Retina (tissue), 1 donor: ENCODE measurements at places on chromosomes 16 and 17.
A peak's percentile ranks its signal among the peaks of the same experiment; 100 is the strongest.

GRCh38 chr16:47854737-47855136 lies 301.1 kb downstream of the ABCC12 start:
- no peak for DNase-seq

- no peak for DNase-seq
Observed at GRCh38 chr17:6358131-6358530, 76.8 kb downstream of the AIPL1 start.

DNA sequence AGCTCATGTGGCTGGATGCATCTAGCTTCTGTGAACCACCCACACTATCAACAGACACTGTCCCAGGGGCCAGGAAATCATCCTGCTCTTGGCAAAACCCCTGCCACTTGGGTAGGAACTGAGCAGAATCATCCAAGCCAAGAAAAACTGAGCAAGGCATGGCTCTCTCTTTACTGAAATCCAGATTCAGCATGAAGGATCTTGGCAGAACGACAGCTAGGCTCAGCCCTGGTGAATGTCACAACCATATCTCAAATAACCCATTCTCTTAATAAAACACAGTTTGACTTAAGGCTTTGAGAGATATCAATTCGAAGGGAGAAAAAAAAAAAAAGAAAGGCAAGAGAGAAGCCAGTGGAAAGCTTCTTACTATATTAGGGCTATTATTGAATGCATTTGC lies 72.2 kb downstream of the MAF start:
- no peak for DNase-seq

GRCh38 chr16:77452243-77452642 lies 17.4 kb upstream of the ADAMTS18 start:
- DNase-seq, result no peak

- no peak for DNase-seq
Observed at GRCh38 chr16:53757971-53758609, 54.1 kb downstream of the FTO start.

DNA sequence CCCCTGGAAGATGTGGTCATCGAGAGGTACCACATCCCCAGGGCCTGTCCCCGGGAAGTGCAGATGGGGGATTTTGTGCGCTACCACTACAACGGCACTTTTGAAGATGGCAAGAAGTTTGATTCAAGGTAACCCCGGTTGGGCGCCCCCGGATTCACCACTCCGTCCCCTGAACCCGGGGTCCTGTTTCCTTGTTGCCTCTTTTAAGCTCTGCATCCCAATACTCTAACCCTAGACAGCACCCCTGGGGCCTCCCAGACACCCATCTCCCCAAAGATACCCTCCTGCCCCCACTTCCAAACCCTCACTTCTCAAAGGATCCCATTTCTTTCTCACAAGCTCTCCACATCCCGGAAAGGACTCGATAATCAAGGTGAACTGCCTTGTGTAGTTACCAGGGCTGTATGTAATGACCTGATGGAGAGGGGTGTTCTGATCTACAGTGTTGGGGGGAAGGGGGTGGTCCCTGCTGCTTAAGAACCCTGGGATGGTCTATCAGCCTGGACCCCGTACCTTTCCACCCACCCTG lies 412 bp downstream of the FKBP10 start:
- DNase-seq, result peak; percentile 53

GRCh38 chr17:3531266-3532101 lies 26.1 kb downstream of the TRPV3 start:
- no peak for DNase-seq

DNA sequence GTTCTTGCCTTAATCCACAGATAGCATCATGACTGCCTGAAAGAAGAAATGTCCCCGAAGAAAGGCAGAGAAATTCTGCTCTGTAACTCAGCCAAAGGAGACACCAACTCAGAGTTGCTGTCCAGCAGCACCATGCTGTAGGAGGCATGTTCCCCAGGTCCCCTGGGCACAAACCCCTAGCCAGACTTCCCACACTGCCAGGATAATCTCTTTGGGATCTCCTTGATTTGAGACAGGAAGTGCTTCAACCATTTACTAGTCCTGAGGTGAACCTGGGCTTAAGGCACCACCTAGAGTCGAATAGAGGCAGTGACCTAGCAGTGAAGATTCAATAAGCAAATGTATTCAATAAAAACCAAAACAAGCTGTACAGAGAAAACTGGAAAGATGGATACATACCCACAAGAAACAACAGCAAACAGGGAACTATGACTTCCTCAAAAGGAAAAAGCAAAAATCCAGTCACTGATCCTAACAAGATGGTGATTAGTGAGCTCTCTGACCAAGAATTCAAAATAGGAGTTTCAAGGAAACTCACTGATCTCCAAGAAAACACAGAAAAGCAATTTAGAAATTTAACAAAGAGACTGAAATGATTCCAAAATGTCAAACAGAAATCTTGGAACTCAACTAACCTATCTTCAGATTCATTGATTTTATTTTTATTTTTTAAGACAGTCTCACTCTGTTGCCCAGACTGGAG lies 5.7 kb downstream of the OR4D2 start:
- no peak for DNase-seq

GRCh38 chr17:65853816-65854215 lies 292.4 kb upstream of the AXIN2 start:
- no peak for DNase-seq

- DNase-seq, result no peak
Observed at GRCh38 chr16:70708366-70709246, 22.8 kb upstream of the MTSS2 start.

DNA sequence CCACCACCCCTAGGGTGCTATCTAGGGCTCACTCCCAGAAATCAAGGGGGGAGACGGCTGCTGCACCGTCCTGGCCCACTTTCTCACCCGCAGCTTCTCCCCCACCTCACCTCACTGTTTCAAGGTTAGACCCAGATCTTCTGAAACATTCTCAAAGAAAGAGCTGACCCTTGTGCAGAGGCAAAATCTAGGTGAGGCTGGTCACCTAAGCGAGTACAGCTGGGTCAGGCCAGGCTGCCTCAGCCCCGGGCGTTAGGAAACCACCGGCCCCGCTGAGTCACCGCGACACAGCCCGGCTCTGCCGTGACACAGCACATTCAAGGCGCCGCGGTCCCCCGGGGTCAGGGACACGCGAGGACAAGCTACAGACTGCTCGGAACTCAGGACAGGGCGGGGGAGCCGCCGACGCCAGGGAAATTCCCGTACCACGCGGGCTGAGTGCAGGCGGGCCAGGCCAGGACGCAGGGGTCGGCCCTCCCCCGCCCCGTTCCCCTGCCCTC lies 27.1 kb downstream of the GNPTG start:
- DNase-seq, result peak; percentile 26

DNA sequence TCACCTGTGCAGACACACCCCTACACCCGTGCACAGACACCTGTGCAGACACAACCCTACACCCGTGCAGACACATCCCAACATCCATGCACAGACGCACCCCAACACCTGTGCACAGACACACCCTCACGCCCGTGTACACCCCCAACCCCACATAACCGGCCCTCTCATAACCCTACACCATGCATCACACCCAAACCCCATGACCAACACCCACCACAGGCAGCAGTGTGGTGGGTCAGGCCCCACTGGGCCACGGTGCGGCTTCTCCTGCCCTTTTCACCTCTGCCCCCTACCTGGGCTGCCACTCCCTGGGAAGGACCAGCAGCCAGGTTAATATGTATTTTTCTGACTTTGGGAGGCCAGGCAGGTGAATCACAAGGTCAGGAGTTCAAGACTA lies 4.2 kb upstream of the SLC16A3 start:
- DNase-seq, result no peak

DNA sequence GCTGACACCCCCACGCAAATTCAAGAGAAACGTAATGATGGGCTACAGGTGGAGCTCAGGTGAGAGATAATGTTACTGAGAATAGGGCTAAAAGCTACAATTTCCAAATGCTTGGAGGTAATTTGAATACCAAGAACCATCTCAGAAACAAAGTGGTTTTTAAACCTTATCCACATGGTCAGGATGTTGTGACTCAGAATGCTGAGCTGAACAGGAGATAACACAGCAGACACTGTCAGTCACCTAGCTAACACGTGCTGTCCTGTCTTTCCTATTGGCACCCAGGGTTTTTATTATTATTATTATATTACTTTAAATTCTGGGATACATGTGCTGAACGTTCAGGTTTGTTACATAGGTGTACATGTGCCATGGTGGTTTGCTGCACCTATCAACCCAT lies 233.0 kb upstream of the MAF start:
- no peak for DNase-seq

DNA sequence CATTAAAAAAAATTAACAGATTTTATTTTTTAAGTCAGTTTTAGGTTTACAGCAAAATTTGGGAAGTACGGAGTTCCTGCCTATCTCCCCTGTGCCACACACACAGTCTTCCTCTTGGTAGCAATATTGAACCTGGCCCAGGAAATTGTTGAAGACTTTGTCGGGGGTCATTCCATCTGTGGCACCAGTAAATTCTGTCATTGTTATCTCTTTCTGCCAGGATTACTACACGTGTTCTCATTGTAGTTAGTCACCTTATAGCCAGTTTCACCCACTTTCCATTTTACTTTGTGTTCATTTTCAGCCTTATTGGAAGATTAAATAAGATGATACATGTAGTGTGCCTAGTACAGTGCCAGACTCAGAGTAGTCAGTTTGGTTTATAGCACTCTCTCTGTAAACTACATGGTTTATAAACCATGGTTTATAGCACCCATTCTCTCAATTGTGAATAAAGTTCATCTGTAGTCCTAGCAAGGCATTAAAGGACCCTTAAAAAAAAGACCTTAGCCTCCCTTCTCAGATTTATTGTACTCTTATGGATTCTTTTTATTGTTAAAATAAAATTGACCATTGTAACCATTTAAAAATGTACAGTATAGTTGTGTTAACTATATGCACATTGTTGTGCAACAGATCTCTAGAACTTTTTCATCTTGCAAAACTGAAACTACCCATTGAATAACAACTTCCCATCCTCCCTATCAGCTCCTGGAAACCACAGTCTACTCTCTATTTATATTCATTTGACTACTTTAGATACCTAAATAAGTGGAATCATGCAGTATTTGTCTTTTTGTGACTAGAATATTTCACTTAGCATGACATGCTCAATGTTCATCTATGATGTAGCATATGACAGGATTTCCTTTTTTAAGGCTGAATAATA lies 36.1 kb downstream of the NLK start:
- DNase-seq, result no peak

- DNase-seq, result no peak
Observed at GRCh38 chr17:4179071-4179470, 36.1 kb downstream of the CYB5D2 start.

GRCh38 chr16:49628148-49628547 lies 227.8 kb downstream of the ZNF423 start:
- no peak for DNase-seq

- DNase-seq, result peak; percentile 12
Observed at GRCh38 chr16:7182510-7183109, 150.0 kb upstream of the RBFOX1 start.

GRCh38 chr17:1561420-1562175 lies 994 bp downstream of the PITPNA start:
- DNase-seq, result peak; percentile 63

- no peak for DNase-seq
Observed at GRCh38 chr16:9840761-9841665, 341.2 kb downstream of the GRIN2A start.

- DNase-seq, result peak; percentile 43
Observed at GRCh38 chr17:15915961-15916360, 29.0 kb upstream of the ADORA2B start.

DNA sequence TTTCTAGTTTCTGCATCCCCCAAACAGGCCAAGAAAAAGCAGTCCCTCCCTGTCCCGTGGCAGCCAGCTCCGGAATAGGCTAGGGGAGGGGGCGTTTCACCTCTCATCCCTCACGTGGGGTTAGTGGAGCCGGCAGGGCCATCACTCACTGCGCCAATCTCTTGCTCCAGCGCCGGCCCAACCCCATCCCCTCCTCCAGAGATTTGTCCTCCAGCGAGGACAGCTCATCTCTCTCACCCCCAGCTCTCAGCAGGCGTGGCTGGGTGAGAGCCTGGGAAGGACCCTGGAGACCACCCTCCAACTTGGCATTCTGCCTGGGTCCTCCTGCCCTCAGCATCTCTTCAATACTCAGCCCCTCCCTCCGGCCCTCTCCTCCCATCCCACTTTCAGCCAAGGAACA lies 74.1 kb downstream of the TMEM132E start:
- DNase-seq, result no peak

GRCh38 chr16:4301177-4301576 lies 14.7 kb upstream of the GLIS2 start:
- no peak for DNase-seq

- DNase-seq, result no peak
Observed at GRCh38 chr16:11736903-11737302, 5.8 kb downstream of the TXNDC11 start.

- DNase-seq, result no peak
Observed at GRCh38 chr17:49703557-49704277, 4.0 kb downstream of the SLC35B1 start.

DNA sequence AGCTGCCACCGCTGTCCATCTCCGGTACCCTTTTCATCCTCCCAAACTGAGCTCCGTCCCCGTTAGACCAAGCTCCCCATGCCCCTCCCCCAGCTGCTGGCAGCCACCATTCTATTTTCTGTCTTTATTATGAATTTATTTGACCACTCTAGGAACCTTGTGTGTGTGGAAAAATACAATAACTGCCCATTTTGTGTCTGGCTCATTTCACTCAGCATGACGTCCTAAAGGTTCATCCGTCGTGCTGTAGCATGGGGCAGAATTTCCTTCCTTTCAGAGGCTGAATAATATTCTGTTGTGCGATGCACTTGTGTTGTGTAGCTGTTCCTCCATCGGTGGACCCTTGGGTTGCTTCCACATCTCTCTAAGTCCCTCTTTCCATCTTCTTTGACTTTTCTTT lies 263.1 kb downstream of the SEC14L1 start:
- DNase-seq, result no peak

- DNase-seq, result peak; percentile 15
Observed at GRCh38 chr16:3009568-3010390, 2.9 kb upstream of the CLDN9 start.

- no peak for DNase-seq
Observed at GRCh38 chr16:57146735-57147134, 39.1 kb downstream of the PSME3IP1 start.

DNA sequence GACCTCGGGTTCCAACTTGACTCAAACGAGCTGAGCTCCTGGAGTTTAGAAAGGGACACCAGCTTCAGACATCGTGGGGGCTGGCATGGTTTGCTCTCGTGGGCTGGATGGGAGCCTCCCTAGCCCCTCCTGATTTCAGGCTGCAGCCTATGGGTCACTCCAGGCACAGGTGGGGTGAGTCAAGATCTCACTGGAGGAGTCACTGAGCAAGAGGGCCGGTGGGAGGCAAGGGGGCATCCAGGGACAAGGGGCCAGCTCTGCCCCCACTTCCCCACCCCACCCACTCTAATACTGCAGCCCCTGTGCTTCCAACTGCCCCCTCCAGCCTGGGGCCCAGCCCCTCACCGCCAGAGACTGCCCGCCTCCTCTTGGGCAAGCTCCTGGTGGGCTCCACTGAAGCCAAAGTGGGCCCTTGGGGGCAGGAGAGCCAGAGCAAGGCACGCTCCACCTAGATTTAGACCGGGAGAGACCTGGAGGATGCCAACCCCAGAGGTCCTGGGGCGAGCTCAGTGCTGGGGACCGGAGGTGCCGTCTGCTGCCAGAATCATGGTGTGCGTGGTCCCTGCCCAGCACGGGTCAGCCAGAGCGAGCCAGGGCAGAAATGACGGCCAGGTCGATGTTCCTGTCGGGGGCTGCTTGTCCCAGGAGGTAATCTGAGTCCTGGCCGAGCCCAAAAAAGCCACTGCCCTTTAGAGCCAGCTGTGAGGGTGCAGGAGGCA lies 6.4 kb downstream of the SLC16A3 start:
- no peak for DNase-seq
